Hippocampal formation (tissue), 2 donors: ENCODE measurements at places on chromosomes 7 and 10.

GRCh38 chr7:50620433-50620832 is 55.2 kb upstream of the DDC start:
- DNase-seq: no peak

GRCh38 chr10:101363850-101364400 is 10.0 kb downstream of the BTRC start:
- no peak for DNase-seq

DNA sequence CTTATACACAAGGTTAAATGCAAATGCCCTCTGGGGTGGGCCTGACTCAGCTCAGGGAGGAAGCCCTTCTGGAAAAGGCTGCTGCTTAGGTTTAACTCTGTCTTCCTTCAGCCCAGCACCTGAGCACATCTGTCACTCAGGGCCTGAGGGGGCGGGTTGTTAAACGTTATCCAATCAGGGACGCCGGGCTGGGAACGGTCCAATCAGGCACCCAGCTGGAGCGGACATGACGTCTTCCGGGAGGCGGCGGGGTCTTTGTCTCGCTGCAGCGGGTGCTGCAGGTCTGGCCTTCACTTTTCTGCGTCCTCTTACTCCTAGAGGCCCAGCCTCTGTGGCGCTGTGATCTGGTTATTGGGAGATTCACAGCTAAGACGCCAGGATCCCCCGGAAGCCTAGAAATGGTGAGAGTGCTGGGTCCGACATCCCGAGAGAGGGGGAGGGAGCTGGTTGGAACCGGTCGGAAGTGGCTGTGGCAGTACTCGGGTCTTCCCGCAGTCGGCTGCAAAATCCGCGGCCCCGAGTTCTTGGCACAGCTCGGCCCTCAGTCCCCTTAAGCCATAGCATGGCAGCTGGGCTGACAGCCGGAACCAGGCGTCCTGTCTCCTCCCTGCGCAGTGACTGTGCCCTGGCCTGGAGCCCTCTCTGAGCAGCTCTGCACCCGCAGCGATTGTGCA is at the start of gene ZNF138:
Gene ZNF138, plus strand, starts transcription at position 258 of the 674 bp plus-strand sequence. Its CDS starts 141 bp downstream, at position 399.
- peak; percentile 95 for DNase-seq

- DNase-seq: no peak
These were observed 433.2 kb downstream of the TNS3 start for GRCh38 chr7:47148536-47149207.

- no peak for DNase-seq
These were observed 17.6 kb downstream of the RSU1 start for GRCh38 chr10:16799621-16800020.

- DNase-seq: no peak
These were observed 210.1 kb downstream of the JCAD start for GRCh38 chr10:29849126-29849833.

DNA sequence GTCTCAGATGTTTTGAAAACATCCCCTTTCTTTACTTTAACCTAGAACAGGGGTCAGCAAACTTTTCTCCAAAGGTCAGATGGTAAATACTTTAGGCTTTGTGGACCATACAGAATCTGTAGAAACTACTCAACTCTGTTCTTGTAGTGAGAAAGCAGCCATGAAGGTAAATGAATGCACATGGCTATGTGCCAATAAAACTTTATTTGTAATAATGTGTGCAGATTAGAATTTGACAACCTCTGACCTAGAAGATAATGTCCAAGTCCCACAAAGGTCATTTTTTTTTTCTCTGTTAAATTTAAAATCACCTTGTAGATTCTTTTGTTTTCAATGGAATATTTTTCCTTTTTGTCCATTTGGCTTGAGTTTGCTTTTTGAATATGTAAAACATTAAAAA is 17.2 kb downstream of the OIT3 start:
- no peak for DNase-seq

DNA sequence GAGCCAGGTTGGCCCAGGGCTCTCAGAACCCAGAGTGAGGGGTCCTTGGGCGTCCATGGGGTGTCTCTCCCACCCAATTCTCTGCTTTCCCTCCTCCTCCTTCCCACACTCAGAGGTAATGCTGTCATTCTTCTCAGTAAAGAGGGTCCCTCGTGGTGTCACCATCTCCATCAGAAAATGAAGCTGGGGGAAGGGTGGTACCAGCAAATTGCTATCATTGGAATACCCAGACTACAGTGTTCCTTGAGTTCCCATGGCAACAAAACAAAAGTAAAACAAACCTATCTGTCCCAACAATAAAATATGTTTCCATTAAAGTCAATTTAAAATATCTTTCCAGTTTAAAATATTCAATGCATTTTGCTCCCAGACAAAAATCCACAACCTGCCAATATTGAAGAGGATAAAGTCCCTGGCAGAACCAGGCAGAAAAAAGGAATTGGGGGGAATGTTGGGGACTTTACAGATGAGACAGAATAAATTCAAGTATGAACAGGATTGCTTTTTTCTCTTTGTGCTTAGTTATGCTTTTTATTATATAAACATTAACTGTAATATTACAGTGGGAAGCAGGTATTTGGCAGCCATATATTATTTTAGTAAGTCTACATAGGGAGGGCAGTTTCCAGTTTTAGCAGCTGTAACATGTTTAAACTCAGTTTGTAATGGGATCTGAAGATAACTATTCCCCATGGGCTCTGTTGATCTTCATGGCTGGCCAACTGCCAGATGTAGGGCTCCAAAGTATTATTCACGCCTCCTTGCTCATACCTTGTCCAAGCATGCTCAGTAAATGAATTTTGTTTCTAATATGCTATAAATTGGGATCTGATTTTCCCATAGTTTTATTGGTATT is 182.1 kb downstream of the ARID5B start:
- DNase-seq: no peak

DNA sequence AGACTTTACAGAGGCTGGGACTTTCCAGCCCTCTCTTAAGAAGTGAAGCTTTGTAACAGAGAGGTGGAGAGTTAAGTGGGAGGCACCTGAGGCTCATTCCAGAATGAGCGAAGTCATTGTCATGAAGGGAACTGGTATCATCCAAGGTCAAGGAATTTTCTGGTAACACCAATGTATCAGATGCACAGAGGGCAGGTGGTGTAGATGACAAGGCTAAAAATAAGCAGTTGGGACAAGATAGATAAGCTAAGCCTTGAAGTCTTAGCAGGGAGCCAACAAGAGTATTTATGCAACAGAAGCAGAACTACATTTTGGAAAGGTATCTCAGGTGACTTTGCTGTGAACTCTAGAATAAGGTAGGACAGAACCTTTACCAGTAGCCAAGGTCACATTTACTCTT is 257.0 kb upstream of the AUTS2 start:
- DNase-seq: no peak

DNA sequence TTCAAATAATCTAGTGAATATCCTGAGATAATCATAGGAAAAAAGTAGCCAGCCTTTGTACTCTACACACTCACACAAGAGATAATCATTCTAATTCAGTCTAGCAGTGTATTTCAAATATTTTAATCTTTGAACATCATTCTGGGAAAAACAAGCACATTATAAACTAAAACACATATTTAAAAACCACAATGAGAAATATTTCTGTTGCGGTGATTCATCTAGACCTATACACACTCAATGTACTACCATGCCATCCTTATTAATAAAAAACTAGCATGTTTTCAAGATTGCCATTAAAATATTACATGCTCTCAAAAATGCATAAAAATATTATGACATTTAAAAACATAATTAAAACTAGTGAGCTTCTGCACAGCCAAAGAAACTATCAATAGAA is 11.8 kb downstream of the COG5 start:
- DNase-seq: no peak

- DNase-seq: no peak
These were observed 67.5 kb downstream of the DNAJC12 start for GRCh38 chr10:67770537-67770936.

DNA sequence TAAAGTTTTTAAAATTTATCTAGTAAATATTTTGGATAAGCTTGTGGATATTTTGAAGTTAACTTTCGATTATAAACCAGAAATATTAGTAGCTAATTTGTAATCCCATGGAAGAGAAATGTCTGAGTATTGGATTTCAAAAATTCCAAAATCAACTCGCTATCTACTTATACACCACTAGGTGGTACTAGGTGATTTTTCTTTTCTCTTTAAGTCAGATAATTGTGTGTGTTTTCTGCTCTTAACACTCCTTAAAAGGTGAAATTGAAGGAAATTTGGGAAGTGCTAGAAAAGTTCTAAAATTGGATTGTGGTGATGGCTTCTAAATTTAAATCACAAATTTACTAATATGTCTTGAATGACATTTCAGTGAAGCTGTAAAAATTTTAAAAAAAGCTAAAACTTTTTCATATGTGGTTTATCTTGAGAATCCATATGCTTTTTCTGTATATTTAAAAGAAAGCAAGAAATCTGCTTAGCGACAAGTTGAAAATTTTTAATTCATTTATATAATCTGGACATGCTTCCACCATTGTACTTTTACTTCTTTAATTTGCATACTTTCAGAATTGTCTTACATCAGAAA is 90.2 kb downstream of the IPMK start:
- DNase-seq: no peak

DNA sequence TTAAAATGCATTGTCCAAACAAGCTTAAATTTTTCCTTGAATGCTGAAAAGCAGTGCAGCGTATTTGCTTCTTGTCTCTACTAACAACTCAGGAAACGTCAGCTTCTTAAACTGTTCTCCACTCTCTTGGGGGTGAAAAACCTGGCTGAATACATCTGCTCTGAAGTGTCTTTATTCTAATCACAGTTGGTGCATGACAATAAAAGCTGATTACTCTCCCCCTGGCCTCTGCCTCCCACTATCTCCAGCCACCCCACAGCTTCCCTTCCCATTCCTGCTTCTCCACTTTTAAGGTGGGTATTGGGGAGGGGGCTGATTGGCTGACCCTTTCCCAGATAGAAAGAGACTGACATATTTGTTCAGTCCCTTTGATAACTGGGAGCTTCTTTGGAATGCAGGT is 456.0 kb downstream of the SORCS1 start:
- DNase-seq: no peak

DNA sequence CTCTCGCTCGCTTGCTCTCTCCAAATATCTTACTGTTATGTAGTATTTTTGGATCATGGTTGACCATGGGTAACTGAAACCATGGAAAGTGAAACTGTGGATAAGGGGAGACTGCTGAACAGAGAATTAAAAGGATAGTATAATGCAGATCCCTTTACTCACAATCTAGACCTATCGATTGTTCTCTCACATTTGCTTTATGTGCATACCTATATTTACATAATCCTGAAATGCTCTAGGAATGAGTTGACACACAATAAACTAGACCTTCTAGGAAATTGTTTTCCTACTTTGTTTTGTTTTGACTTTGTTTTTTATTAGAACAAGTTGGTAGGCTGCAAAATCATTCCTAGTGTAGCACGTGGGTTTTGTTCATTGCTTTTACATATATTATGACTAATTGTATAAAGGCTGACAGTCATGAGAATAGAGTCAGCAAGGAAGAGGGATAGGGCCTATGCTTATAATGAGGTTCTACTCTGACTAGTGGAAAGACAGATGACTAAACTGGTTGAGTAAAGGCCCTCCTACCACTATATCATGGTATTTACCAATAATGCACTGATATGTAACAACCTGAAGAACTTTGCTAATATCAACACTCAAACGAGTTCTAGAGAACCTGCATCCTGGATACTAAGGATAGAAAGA is 175.3 kb upstream of the TARP start:
- no peak for DNase-seq

GRCh38 chr7:46580766-46581165 is 659.7 kb upstream of the IGFBP3 start:
- DNase-seq: no peak

DNA sequence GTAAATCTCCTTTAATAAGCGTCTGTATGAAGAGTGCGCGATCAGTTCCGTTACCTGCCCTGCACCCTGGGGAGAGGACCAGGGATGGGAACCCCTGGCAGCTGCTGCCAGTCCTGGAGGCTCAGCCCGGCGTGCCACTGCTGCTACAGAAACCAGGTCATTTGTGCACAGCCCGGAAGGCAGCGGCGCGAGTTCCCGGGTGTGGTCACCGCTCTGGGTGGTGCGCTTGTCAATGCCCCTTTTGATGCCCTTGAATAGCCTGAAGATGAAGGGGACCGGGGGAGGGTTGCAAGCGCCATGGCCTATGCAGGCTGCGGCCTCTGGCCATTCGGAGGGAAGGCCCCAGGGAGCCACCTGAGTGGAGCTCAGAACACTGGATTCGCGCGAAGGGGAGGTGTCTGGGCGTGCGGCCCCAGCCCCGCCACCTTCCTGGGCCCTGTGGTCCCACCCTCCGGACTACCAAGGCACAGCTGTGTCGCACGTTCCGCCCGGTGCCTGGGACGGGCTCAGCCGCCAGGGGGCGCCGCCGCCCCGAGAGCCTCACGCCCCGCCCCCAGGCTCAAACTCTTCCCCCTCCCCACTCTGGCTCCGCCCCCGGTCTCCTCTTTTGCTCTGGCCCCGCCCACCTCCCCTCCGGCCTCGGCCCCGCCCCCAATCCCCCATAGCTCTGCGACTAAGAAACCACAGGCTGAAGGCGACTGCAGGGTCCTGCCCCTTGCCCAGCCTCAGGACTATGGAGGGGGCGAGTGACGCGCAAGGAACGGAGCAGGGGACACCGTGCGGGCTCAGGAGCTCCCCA is 16.5 kb downstream of the AP5Z1 start:
- peak; percentile 68 for DNase-seq

GRCh38 chr7:2607923-2608904 is 23.6 kb upstream of the TTYH3 start:
- DNase-seq: no peak

- no peak for DNase-seq
These were observed 136.1 kb upstream of the TARP start for GRCh38 chr7:38409531-38409930.

- DNase-seq: no peak
These were observed 54.5 kb downstream of the ZNF33B start for GRCh38 chr10:42583828-42584227.

- DNase-seq: no peak
These were observed 21.4 kb upstream of the GNAT3 start for GRCh38 chr7:80533287-80533686.

DNA sequence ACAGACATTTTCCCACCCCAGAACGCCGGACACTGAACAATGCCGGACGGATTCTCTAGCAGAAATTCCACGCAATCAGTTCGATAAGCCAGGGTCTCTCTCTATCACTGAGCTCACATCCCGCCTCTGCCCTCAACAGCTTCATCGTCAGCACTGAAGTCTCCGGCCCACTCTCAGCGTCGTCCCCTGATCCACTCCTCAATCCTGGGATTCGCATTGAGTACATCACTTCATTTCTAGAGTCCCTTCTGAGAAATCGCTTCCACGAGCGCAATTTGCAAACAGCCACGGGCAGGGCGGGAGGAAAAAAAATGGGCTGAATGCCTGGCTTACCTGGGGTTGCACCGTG is 365 bp downstream of the YME1L1 start:
- DNase-seq: no peak

DNA sequence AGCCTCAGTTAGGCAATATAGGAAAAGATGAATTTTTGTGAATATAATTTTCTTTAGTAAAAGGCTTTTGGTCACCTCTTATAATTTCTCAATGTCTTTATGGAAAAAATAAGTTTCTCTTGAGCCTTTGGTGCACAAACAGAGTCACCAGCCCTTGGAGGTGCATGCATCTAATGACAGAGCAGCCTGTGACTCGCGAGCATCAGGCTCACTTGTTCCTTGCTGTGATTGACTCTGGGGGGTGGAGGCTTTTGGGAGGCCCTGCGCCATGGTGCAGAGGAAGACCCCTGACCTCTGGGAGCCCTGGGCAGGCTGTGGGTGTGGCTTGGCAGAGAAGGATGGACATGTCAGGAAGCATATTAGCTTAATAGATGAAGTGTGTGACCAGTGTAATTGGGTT is 60.2 kb downstream of the FIGNL1 start:
- DNase-seq: no peak
